ENCODE measurements at places on chromosomes 13 and 19. TPM values are rescaled to one million over a fixed set of nuclear protein-coding genes. Genes with fewer than 3 reads are reported as not detected.

KRTDAP gene
- total RNA-seq = 0.74 TPM

DNA sequence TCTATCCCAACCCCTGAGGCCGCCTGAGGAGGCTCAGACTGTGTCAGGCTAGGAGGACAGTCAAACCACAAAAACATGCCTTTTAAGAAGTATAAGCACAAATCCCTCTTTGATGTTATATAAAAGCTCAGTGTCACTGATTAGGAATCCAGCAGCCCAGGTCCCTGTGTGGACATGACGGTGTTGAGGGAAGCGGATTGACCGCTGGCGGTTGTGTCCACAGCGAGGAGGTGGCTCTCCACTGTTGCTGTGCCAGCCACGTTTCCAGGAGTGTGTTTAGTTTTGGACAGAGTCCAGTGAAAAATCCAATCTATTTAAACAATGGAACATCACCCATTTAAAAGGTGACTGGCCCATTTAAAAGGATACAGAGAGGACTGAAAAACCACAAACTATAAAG lies 7.5 kb upstream of the GJA3 start:
- no peak for DNase-seq

DNA sequence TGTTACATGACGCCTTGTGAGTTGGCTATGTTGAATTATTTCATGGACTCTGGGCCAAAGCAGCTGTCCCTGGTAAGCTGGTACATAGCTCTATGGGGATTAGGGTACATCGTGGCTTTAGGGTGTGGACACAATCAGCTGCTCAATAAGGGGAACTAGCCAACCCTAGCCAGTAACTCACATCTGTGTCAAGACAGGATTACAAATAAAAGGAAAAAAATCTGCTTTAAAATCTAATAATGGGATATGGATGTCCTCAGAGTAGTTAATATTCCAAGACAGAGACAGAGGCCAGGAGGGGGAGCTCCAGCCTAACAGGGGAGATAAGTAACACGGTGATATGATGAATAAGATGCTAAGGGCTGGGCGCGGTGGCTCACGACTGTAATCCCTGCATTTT lies 21.1 kb upstream of the ZNF766 start:
- peak; percentile 16 for DNase-seq

- no peak for DNase-seq
Measured at GRCh38 chr19:18603255-18603957, 3.2 kb downstream of the CRLF1 start.

LGALS7B gene
- 2.4 TPM for total RNA-seq

ANGPTL8 gene
- total RNA-seq = not detected

LRRC4B gene
- total RNA-seq = 0.89 TPM

ZNF699 gene
- 7.8 TPM for total RNA-seq

GPR12 gene
- total RNA-seq = not detected

ZNF880 gene
- total RNA-seq = not detected

HSPB6 gene
- total RNA-seq = 0.93 TPM

ZNF350 gene
- 2.3 TPM for total RNA-seq

DNA sequence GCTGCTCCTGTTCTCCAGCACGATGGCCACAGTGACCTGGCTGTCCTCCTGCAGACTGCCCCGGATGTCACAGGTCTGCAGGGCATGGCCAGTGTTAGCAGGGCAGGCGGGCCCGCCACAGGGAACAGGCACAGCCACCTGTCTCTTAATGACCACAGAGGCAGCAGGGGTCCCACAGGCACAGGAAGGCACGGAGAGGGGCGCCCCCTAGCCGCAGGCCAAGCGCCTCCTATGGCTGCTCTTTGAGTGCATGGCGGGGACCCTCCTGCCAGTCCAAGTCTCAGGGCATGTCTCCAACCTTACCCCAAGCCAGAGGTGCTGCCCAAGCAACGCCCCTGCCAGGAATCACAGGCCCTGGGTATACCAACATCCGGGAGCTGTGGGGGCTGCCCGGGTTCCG lies 14.1 kb downstream of the IZUMO4 start:
- no peak for DNase-seq

DNA sequence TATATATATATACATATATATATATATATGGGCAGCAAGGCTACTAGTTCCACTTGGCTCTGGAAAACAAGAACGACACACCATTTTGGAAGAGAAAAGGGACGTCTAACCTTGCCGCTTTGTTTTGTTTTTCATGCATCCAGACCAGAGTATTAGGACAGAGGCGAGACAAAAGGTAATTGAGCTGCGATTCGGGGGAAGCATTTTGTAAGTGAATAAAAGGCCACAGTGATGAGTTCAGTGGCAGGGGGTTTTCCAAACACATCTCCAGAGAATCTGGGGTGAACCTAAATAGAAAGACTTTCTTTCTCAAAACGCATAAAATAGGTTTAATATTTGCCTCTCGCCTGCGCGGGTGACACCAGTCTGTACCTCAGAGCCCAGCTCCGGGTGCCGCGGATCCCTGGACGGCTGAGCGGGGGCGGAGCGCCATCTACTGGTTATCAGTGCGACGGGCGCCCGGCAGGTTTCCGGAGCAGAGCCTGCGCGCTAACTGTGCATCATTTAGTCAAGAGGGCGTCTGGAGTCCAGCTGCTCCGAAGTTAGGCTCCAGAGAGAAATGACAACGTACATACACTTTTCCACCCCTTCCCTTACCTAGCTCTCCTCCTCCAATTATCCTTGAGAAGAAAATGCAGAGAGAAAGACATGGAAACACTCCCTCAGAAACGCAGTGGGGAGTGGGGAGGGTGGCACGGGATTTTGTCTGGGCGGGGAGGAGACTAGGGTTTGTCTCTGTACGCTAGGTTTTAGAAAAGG lies 262.3 kb downstream of the TBC1D4 start:
- peak; percentile 31 for DNase-seq

GRCh38 chr13:113879494-113880360 lies 15.9 kb upstream of the GAS6 start:
- no peak for DNase-seq

- no peak for DNase-seq
Measured at GRCh38 chr13:23922005-23922932, 25.0 kb upstream of the C1QTNF9B start.

- no peak for DNase-seq
Measured at GRCh38 chr13:27919934-27920676, at the start of gene PDX1. Gene PDX1 (plus strand): TSS chr13:27920000. CDS start chr13:27920139, 139 bp downstream.

DNA sequence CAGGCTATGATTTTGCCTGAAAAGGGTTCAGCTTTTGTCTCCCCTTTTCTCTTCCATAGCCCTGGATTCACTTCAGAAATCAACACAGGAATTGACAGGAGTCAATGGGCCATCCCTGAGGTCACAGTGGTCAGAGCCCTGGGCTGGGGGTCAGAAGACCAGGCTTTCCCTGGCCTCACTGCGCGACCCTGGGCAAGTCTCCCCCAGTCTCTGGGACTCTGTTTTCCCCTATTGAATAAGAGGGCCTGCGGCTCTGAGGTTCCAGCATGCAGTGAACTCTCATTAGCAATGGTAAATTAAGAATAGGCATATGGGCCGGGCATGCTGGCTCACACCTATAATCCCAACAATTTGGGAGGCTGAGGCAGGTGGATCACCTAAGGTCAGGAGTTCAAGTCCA lies 30.7 kb upstream of the VSTM2B start:
- DNase-seq = no peak

CASP14 gene
- not detected for total RNA-seq

DNA sequence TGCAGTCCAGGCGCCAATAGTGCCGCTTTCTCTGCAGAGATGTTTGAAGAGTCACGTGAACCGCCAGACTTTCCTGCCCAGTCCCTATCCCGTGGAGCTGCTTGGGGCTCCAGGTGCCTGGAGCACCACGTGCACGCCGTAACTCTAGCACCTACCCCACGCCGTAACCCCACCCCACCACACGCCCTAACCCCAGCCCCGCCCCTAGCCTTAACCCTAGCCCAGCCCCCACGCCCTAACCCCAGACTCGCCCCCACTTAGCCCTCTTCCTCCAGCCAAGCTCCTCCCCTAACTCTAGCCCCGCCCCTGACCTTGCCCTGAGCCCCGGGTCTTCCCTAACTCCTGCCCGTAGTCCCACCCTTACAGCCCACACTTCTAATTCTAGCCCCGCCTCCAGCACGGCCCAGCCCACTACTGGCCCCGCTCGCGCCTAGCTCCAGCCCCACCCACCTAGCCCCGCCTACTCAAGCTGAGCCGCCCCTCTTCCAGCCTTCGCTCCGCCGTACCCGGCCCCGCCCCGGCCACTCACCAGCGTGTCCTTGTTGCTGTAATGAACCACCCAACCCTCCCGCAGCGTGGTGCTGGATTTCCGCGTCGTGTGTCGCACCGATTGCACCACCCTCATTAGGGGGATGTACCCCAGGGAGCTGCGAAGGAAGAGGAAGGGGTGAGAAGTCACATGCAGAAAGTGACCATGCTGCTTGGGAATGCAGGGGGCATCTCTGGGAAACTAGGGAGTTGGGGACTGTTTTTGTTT lies 19.5 kb downstream of the PRKD2 start:
- DNase-seq = peak; percentile 80

- DNase-seq = no peak
Measured at GRCh38 chr13:83065108-83065507, 817.2 kb downstream of the SLITRK1 start.

DNA sequence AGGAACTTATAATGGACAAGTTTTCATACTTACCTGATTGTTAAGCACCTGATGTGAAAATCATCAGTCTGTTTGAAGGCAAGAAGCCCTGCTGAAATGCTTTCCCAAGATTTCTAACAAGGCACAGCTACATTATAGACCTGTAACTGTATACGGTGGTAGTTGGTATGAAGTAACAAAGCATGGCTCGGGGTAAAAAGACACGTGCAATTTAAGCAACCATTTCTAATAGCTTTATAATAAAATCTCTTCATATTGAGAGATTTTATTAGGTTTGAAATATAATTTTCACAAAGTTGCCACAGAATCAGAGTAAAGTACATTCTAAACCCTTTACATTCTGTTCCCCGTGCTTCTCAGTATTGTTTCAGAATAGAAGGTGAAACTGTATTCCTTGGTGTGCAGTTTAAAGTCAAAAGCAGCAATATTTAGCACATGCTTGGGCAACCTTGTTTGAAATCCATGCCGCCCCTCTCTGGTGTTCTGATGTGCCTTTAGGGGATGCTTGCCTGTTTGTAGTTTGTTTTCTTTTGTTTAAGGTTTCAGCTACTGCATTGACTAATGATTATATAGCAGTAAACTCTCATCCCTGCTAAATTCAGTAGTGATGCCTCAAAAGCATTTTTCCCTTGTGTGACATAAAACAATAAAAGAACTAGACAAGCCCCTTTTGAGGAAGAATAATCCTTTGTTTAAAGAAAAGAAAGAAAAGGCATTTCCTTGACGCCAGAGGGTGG lies 125.2 kb upstream of the OBI1 start:
- no peak for DNase-seq

ZIM2 gene
- total RNA-seq = not detected

DNA sequence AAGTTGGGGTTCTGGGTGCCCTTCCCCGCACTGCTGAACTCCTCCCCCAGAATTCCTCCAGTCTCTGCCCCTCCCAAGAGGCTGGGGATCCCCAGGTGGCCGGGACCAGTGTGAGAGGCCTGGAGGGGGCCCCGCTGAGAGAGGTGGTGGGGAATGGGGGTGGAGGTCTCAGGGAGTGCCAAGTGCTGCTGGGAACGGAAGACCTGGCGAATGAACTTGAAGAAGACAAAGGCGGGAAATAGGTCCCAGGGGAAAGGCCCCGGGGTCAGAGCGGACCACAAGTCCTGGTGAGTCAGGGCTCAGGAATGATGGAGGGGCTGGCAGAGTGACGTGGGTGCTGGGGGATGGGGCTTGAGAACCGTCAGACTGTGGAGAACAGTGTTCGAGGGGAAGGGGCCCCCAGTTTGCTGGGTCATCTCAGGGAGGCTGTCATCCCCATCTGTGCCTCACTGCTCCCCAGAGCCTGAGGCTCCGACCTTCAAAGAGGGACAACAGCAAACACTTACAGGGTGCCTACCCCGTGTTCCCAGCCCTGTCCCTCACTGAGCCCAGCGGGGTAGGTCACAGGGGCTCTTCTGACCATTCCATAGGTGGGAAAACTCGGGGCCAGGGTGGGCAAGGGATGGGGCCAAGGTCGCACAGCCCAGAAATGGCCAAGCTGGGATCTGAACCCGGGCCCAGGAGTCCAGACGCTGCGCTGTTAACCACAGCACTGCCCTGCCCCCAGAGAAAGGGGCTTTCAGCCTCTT lies 16.0 kb upstream of the SEMA6B start:
- DNase-seq = no peak

- no peak for DNase-seq
Measured at GRCh38 chr13:97282705-97283104, 60.6 kb downstream of the MBNL2 start.

- DNase-seq = no peak
Measured at GRCh38 chr13:59476366-59476765, 687.4 kb downstream of the DIAPH3 start.

ZNF17 gene
- total RNA-seq = 5.1 TPM
